Thyroid gland (tissue), 4 donors: ENCODE measurements at places on chromosomes 7 and 10.
A peak's percentile ranks its signal among the peaks of the same experiment; 100 is the strongest.

GRCh38 chr7:113731571-113731970, 187.2 kb downstream of the PPP1R3A start:
- DNase-seq = no peak

GRCh38 chr7:158389514-158390425, 197.9 kb downstream of the PTPRN2 start:
- no peak for DNase-seq

GRCh38 chr7:74429153-74429747, 24.5 kb upstream of the GTF2IRD1 start:
- DNase-seq = peak; percentile 46

- DNase-seq = no peak
Observed at GRCh38 chr7:29139796-29140195, 6.5 kb downstream of the CPVL start.

DNA sequence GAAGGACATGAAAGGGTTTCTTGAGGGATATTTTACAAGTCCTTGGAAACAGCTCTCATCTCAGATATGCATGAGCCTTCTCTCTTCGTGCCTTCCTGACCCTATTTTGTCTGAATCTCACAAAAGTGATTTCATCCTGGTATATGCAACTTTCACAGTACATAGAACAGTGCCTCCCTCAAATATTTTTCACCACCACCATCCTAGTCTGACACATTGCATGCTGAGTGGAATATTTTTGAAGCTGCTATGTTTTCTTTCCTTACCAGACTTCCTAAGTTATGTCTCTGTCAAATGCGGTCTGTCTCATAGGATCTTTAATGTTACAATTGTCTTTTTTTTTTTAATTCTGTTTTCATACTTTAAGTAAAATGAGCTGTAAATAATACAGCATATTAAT, 673.3 kb upstream of the LRRN3 start:
- DNase-seq = no peak

- no peak for DNase-seq
Observed at GRCh38 chr10:128709686-128710085, 583.5 kb upstream of the MKI67 start.

DNA sequence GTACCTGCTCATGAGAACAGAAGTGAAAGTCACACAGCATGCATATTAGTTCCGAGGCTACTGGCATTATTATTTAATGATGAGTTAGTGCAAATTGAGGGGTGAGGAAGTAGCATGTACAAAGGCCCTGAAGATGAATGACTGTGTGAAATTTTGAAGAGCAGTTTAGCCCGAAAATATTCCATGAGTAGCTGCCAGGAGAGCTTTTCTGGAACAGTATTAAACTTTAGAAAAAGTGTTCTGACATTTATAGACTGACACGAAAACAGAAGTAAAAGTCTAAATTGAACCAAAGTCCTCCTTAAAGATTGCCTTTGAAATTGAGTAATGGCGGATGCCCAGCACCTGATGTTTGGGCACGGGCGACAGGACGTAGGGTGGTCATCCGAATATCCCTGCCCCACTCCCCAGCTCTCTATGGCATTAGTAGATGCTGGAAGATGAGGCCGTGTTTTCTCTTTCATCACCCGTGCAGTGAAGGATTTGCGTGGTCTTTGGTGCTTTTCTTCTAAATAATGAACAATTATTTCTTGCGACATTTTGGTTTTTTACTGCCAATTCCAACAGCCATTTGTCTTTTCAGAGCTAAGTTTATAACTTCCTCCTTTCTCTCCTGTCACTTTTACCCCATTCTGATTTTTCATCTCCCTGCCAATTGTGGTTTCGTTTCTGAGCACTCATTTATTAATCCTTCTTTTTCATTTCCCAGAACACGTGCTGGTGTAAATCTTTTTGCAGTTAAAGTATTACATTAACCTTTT, 192.6 kb downstream of the MGMT start:
- DNase-seq = no peak

DNA sequence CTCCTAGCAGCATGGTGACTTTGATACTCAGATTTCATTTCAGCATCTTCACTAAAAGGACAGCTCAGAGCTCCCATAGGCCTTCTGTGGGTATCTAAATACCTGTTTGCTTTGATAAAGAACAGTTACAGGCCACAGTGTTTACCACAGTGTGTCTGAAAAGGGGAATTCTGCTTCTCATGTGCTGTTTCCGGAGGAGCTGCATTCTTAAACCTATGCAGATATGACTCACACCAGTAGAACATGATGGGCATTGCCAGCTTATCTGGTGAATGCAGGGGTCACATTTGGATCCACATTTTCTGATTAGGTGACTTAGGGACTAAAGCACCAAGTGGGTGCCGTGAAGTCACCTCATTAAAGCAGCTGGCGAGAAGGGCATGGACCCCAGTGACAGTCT, 52.6 kb downstream of the TRRAP start:
- no peak for DNase-seq

DNA sequence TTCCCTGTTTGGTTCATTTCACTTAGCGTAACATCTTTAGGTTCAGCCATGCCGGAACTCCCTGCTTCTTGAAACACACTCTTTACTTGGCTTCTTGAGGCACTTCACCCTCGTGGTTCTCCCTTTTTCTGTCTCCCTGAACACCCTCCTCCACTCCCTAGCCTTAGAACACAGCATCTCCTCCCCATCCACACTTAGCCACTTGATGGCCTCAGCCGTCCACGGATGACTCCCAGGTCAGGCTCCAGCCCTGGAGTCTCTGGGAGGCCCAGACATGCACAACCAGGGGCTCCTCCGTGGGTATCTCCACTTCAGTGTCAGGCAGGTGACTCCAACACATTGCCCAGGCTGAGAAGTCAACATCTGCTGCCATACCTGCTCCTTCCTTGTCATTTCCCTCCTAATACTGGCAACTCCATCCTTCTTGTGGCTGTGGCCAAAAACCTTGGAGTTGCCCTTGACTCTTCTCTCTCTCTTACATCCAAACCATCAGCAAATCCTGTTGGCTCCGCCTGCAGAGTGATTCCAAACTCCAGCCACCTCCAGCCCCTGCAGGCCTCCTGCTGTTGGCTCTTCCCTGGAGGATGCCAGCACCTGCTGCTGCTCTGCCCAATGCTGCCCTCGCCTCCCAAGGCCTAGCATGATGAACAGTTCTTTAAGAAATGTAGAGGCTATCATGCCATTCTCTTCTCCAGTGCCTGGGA, 8.4 kb upstream of the INMT start:
- DNase-seq = no peak

GRCh38 chr7:80047856-80048459, 86.7 kb upstream of the GNAI1 start:
- no peak for DNase-seq

GRCh38 chr10:104894681-104895080, 253.6 kb downstream of the SORCS3 start:
- no peak for DNase-seq

DNA sequence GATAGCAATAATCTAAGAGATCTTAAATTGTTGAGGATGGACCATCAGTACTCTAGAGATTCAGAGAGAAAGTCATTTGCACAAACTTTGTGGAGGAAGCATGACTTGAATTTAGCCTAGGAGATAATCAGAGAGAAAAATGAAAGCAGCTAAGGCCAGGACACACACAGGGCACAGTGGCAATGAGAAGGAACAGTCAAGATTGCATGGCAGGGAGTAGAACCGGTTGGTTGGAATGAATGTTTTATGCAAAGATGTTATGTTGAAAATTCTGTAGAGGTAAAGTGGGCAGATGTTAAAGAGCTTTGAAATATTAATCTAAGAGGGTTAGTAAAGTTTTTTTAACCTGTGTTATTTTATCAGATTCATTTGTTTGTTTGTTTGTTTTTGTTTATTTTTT, 521.8 kb downstream of the GATA3 start:
- DNase-seq = no peak

DNA sequence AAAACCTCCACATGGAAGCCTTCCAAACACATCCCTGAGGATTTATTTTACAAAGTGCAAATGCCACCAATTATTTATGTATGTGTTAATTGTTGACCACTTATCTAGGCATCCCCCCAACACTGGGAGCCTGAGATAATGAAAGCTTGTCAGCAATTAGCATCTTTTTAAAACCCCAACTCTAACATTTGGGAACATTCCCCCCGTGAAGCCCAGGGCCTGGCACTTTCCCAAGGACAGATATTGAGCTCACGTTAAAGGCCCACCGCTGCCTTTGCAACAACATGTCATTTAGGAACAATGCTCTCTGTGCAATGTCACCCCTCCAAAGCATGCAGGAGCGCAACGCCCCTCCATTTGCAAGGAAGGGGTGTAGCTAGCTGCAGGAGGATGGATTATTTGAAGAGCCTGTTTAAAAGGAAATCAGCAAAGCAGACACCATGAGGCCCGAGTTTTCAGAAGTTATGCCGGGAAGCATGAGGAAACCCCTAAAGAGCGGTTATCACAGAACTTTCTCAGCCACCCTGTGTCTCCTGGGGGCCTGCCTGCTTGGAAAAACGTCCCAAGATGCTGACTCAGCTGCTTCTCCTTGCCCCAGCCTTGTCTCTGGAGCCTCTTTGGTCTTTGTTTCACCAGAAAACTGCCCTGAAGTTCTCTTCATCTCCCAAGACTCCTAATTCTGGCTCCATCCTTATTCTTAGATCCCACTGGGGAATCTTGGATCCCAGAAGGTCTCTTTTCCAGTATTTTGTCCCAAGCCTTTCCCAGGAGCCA, 444.1 kb downstream of the GRID1 start:
- no peak for DNase-seq

GRCh38 chr7:148303295-148304082, 287.1 kb upstream of the C7orf33 start:
- DNase-seq = peak; percentile 26

- DNase-seq = no peak
Observed at GRCh38 chr10:118151461-118151860, 104.7 kb upstream of the RAB11FIP2 start.
